ENCODE measurements at places on chromosomes 2 and 18.

DNA sequence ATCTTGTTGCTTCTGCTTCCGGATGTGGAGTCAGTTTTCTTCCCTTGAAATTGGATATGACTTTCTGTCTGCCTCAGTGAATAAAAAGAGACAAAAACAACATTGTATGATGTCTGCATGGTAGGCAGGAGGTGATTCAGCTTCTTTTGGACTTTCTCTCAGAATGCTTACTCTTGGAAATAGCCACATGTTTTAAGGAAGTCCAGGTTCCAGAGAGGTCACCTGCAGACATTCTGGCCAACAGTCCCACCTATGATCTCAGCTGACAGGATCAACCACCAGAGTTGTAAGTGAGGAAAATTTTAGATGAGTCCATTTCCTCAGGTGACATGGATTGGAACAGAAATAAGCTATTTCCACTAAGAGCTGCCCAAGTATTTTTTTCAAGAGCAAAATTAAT is 508.7 kb upstream of the FAM98A start:
- H3K4me3 ChIP-seq, result no peak overlapping the region
- H3K36me3 ChIP-seq, result no peaks in the 10 kb centered on the region
- H3K4me1 ChIP-seq, result no peaks in the 10 kb centered on the region
- no peak overlapping the region for H3K27ac ChIP-seq
- H3K27me3 ChIP-seq, result no peaks in the 10 kb centered on the region

DNA sequence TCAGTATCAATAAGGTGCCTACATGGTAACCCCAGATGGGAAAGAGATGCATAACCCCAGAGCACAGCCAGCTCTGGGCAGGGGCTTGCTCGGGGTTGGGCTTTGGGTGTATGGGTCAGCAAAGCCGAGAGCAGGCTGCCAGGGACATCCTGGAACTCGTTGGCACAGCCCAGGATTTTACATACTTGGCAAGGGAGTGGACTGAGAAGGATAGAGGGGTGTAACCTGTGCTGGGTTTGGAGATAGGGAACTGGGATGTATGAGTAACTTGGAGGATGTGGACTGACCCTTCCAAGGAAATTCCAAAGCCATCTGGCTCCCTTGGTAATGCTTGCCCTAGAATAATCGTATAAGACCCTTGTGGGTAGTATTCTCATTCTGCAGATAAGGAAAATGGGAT is 44.2 kb downstream of the GPR39 start:
- no peak for DNase-seq
- H3K4me3 ChIP-seq, result no peak overlapping the region
- no peaks in the 10 kb centered on the region for H3K27me3 ChIP-seq
- H3K27ac ChIP-seq, result no peak overlapping the region

DNA sequence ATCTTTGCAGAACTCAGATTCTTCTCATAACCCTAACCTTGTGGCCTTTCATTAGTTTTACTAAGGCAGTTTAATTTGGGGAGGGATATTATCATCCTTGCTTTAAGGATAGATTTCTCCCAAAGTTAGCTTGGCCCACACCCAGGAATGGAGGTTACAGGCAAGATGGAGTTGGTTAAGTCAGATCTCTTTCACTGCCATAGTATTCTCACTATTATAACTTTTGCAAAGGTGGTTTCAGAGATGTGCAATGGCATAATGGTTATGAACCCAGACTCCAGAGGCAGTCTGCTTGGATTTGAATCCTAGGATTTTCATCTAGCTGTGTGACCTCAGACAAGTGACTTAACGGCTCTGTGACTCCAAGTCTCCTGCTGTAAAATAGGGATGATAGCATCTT is 48.7 kb upstream of the NDUFV2 start:
- no peaks in the 10 kb centered on the region for H3K36me3 ChIP-seq
- H3K4me3 ChIP-seq, result no peak overlapping the region
- no peak for DNase-seq
- peaks cover 6% of the 10 kb centered on the region for H3K4me1 ChIP-seq
- no peak overlapping the region for H3K27ac ChIP-seq

DNA sequence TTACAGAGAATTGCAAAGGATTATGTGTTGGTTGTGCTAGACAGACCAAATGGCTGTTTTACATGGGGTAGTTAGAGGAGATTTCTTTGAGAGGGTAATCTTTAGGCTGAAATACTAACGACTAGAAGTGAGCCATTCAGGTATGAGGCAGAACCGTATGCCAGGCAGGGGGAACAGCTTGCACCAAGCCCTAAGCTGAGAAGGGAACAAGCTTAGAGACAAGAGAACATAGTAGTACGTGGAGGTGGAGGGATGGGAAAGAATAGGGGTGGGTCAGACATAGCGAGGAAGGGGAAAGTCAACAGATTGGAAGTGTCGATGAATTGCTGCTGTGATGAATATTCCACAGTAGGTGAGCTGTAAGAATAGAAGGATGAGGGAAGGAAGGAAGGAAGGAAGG is 20.0 kb upstream of the CRIM1 start:
- no peaks in the 10 kb centered on the region for H3K36me3 ChIP-seq
- H3K27ac ChIP-seq, result no peak overlapping the region
- H3K4me1 ChIP-seq, result peaks cover 3% of the 10 kb centered on the region
- no peak overlapping the region for H3K4me3 ChIP-seq
